Activated T-helper 1 cell treated with anti-CD3 and anti-CD28 coated beads, Interleukin-2, amount 50 U/mL, for 16 hours (primary cell): ENCODE measurements at places on chromosomes 16 and 17.

GRCh38 chr17:41024697-41025096, 2.3 kb downstream of the KRTAP1-5 start:
- no peak for DNase-seq

- no peak for DNase-seq
Observed at GRCh38 chr16:84175350-84176081, 11.3 kb downstream of the TAF1C start.

- no peak for DNase-seq
Observed at GRCh38 chr17:14299280-14300141, 1.4 kb upstream of the HS3ST3B1 start.

GRCh38 chr16:1099189-1100083, 3.4 kb upstream of the C1QTNF8 start:
- DNase-seq, result no peak

DNA sequence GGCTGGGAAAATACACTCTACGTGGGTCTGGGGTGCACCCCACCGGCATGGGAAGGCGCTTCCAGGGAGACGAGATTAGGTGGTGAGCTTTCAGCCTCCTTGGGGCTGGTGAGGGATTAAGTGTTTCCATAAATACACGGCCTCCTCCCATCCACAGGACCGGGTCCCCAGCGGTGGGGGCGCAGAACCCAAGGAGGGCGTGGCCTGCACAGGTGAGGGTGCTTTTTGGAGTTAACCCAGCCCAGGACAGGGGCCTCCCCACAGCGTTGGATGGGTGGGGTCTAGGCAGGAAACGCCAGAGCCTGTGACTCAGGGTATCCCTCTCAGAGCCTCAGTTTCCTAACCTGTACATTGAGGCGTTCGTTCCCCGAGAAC, 1.1 kb downstream of the C16orf74 start:
- DNase-seq, result no peak

DNA sequence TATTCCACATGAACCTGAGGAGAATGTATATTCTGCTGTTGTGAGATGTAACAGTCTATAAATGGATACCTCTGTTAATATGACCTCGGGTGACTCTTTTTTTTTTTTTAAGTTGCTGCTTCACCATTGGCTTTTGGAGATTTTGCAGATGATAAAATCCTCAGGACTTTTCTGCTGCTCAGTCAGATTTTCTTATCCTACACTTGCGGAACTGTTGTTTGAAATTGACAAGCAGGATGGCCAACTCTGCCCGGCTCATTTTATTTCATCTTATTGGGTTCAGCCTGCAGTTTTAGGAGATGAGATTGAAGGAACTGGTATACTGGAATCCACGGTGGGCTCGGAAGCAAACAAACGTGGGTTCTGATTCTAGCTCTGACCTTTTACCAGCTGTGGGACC, 19.3 kb downstream of the IL4R start:
- no peak for DNase-seq

DNA sequence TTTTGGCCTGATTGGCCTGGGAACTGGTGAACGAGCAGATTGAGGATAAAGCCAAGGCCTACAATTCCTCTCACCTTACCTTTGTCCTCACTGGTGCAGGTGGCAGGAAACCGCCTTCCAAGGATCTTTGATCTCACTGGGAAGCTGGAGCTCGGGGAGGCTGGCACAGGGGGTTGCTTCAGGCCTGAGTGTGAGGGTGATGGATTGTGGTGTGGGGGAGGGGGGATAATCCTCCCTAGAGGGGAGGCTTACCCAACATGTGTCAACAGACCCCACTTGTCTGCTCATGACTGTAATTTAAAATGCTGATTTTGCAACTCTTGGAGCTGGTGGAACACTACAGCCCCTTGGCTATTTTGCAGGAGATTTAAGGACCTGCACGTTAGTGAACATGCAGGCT, 4.5 kb upstream of the RMI2 start:
- DNase-seq, result no peak

DNA sequence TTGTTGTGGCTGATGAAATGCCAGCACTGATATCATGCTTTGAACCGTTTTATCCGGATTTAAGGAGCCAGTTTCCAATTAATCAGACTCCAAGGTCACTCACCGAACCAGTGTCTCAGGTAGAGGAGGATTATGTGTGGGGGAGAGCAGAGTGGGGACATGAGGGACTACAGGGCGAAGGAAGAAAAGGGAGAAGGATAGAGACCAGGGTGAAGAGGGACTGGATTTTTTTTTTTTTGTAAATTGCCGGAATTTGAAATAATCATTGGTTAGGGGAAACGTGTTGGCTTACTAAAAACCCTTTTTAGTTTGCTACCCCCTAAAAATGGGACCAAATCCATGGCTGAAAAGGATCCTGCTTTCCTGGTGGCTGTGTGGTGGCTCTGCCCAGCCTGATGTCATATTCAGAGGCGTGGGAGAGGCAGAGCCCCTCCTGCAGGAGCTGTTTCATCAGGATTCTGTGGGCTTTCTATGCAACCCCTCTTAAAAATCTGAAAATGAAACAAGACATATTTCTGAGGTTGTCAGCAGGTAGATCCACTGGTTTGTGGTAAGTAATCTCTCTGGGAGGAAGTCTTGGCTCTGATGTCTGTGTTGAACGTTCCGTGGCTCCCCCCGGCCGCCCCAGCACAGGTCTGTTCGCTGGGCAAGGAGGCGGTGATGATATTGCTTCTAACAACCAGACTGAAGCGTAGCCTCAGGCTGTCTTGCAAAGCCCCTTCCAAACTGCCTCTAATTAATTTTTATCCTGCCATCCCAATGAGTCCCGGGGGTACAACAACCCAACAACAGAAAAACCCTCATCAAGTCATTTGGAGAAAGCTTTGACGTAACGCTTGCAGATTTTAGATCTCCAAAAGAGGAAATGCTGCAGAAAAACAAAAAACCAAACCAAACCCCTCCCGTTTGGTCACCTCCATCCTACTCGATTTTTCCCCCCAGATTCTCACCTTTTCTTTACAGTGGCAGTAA, 143.0 kb upstream of the ZFHX3 start:
- DNase-seq, result no peak

DNA sequence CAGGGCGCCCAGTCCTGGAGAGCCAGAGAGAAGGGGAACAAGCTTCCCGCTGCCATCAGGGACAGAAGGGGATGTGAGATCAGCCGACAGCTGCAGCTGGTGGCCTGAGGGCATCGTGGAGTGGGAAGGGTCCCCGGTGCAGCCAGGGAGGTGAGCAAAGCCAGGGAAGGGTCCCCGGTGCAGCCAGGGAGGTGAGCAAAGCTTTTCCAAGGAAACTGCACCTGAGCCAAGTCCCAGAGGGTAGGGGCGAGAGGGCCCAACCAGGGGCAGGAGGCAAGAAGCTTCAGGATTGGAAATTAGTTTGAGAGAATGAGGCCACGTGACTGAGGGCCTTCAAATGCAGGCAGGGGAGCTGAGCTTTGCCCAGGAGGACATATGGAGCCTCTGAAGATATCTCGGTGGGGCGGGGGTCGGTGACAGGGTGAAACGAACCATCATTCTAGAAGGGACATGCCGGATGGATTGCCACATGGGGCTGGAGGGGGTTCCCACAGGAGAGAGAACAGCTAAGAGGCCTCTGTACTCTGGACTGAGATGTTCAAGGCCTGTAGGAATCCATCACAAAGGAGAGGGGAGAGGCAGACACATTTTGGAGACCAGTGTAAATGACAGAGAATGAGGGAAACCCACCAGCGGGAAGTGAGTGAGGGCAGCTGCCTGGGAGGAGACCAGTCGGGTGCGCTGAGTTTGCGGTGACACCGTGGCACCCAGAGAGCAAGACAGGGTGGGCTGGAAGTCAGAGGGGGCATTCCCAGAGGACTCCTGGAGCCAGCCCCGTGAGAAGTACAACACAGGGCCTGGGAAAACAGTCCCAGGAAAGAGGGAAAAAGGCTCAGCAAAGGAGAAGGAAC, 31.4 kb upstream of the RPH3AL start:
- no peak for DNase-seq
